ENCODE measurements at places on chromosomes 11 and 22. TPM values are rescaled to one million over a fixed set of nuclear protein-coding genes. Genes with fewer than 3 reads are reported as not detected.
A peak's percentile ranks its signal among the peaks of the same experiment; 100 is the strongest.

Gene OTOG
- polyA plus RNA-seq = not detected

GRCh38 chr22:44783581-44783980, 31.2 kb downstream of the ARHGAP8 start:
- DNase-seq = no peak

GRCh38 chr11:30788849-30789248, 202.7 kb upstream of the MPPED2 start:
- no peak for DNase-seq

Gene SHISAL1
- not detected for polyA plus RNA-seq

DNA sequence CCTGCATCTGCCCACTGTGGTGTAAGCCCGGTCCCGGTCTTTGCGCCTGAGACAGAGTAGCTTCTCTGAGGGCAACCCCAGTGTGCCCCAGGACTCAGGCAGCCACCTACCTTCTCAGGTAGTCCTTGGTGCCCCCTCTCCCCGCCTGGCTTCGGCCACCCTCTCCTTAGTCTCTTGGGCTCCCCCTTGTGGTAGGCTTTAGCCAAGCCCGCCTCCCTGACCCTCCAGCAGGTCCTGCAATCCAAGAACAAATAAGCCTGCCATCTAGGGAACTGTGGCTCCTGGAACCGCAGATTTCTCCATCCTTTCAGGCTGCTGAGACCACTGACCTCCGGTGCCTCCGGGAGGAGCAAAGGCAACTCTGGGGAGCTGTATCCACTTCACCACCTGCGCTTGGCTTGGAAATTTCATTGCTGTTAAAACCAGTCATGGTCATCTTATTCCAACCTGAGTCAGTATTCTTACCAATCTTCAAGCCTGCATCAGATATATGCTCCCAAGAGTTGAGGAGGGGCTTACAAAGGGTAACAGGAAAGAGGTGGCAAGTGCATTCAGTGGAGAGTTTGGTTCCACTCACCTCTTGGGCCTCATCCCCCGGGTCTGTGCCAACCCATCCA, 52.8 kb upstream of the TENM4 start:
- DNase-seq = peak; percentile 40
